ENCODE measurements at places on chromosomes 11 and 22. TPM values are rescaled to one million over a fixed set of nuclear protein-coding genes. Genes with fewer than 3 reads are reported as not detected.

Gene TRIM6
- 2.1 TPM for total RNA-seq

Gene VWCE
- total RNA-seq: 4.1 TPM

Gene CADM1
- total RNA-seq: 30.0 TPM

Gene BRSK2
- total RNA-seq: 1.8 TPM

Gene ARHGEF17
- 113 TPM for total RNA-seq

GRCh38 chr22:33811686-33812085, 108.6 kb downstream of the LARGE1 start:
- H3K27ac ChIP-seq: peak overlapping the region; percentile 4
- no peak overlapping the region for H3K4me3 ChIP-seq
- peaks cover 19% of the 10 kb centered on the region for H3K4me1 ChIP-seq

- H3K4me3 ChIP-seq: no peak overlapping the region
- H3K27ac ChIP-seq: no peak overlapping the region
- no peak for DNase-seq
- H3K36me3 ChIP-seq: no peaks in the 10 kb centered on the region
- H3K4me1 ChIP-seq: peaks cover 25% of the 10 kb centered on the region
Measured at GRCh38 chr11:77505956-77506355, 32.1 kb upstream of the PAK1 start.

DNA sequence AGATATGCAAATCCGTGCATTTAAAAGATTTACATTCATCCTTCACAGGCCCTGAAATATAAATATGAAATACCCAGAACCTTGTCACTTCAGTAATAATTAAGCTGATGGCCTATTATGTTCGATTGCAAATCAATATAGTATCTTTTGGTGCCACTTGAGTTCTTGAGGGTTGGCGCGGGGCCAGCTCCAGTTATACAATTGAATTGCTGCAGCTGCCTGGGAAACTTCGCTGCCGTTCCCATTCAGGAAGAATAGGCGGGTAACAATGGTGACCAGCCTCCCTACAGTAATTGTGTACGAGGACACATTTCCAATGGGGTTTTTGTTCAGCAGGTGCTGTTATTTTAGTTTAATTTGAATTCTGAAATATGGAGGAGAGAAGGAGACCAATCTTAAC, 451.2 kb downstream of the INSC start:
- H3K27me3 ChIP-seq: peaks cover 7% of the 10 kb centered on the region
- no peak overlapping the region for H3K27ac ChIP-seq
- no peak for DNase-seq
- H3K36me3 ChIP-seq: no peaks in the 10 kb centered on the region
- H3K4me3 ChIP-seq: no peak overlapping the region

DNA sequence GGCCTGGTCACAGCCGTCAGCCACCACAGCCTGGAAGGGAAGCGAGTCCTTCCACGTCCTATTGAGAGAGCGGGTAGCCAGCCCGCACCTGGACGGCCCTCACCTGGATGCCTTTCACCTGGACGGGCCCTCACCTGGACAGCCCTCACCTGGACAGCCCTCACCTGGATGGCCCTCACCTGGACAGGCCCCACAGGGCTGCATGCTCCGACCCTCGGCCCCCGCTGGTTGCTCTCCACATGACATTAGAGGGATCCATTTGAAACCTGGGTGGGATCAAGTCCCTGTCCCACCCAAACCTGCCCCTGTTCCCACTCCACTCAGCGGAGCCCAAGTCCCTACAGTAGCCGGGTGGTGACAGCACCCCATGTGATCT, 3.7 kb downstream of the C1QTNF6 start:
- H3K4me3 ChIP-seq: no peak overlapping the region
- peaks cover 2% of the 10 kb centered on the region for H3K36me3 ChIP-seq
- H3K4me1 ChIP-seq: peaks cover 26% of the 10 kb centered on the region
- DNase-seq: peak; percentile 88
- no peaks in the 10 kb centered on the region for H3K27me3 ChIP-seq

DNA sequence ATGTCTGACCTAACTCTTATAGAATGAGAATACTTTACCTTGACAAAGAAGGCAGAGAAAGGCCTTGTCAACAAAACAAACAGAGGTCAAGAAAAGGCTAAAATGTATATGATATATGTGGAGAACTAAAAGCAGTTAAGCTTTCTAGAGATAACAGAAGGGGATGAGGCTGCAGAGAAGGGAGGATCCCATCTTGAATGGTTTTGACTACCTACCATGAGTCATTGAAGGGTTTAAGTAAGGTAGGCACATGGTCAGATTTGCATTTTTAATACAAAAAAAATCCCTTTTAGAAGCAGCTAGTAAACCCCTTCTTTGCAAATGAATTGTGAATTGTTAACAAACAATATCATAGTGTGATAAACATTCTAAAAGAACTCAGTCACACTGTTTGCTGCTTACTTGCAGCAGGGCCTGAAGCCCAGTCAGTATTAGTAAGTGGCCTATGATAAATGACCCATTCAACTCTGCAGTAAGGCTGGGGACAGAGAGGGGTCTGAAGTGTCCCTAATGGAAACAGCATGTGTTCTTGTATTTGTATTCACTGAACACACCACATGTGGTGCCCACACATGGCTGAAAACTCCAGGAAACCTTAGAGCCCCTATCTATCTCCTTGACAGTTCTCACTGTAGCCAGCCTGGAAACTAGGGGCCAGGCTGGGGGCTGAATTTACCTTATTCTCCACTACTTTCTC, 328.8 kb upstream of the PITPNB start:
- no peak overlapping the region for H3K4me3 ChIP-seq
- no peaks in the 10 kb centered on the region for H3K36me3 ChIP-seq
- no peaks in the 10 kb centered on the region for H3K27me3 ChIP-seq

- no peaks in the 10 kb centered on the region for H3K36me3 ChIP-seq
- H3K27me3 ChIP-seq: no peaks in the 10 kb centered on the region
- DNase-seq: no peak
- no peaks in the 10 kb centered on the region for H3K4me1 ChIP-seq
Measured at GRCh38 chr11:133285359-133285758, 246.9 kb downstream of the OPCML start.

GRCh38 chr22:39092111-39092862, 4.8 kb upstream of the APOBEC3H start:
- peaks cover 4% of the 10 kb centered on the region for H3K4me1 ChIP-seq
- no peak overlapping the region for H3K4me3 ChIP-seq
- H3K27me3 ChIP-seq: peaks cover 15% of the 10 kb centered on the region
- no peak overlapping the region for H3K27ac ChIP-seq
- no peak for DNase-seq

DNA sequence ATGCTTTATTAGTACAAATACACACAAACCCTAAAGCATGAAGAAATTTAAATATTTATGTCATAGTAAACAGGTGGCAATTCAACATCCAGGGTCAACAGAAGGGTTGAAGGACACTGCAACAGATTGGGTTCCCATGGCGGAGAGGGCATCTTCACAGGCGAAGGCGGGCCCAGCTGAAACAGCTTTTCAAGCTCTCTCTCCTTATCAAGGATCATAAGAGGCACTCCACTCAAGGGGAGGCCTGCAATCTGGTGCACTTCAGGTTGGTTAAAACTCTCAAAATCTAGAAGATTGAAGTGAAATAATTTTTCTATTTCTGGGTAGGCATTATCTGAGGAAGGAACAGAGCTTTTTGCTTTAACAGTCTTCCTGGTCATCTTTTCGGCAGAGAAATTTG, 16.8 kb upstream of the SLC22A8 start:
- no peak for DNase-seq
- H3K36me3 ChIP-seq: peaks cover 2% of the 10 kb centered on the region
- H3K27ac ChIP-seq: no peak overlapping the region
- no peaks in the 10 kb centered on the region for H3K4me1 ChIP-seq
- H3K4me3 ChIP-seq: no peak overlapping the region
- peaks cover 59% of the 10 kb centered on the region for H3K27me3 ChIP-seq

DNA sequence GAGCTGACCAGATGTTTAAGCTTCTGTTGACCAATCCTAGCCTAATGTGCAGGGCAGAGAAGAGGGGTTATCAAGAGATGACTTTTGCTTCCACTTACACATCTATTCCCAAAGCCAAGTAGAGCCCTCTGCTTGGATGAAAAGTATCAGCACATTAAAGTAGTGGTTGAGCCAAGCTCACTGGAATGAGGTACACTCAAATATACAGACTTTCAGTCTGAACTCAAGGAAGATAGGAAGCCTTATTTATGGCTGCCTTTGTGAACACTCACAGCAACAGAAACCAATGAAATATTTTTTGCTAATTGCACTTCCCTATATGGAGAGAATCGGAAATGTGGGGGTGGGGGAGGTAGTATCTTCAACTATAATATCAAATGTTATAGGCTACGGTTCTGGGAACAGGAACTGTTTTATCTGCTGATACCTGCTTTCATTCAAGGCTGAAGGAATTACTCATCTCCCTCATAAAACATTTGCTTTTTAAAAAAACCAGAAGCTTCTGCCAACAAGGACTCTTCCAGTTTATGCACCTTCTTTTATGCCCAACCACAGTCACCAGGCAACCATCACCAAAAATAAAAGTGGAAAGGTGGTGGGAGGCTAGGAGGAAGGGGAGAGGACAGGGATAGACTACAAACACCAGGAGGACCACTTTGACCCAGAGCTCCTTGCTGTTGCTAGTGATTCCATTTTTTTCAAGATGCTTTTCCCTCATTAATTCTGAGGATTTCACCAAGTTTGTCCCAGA, 91.2 kb downstream of the CLPB start:
- no peaks in the 10 kb centered on the region for H3K27me3 ChIP-seq
- DNase-seq: no peak
- no peaks in the 10 kb centered on the region for H3K4me1 ChIP-seq
- H3K4me3 ChIP-seq: no peak overlapping the region
- H3K36me3 ChIP-seq: peaks cover 7% of the 10 kb centered on the region

- no peaks in the 10 kb centered on the region for H3K36me3 ChIP-seq
- H3K4me3 ChIP-seq: no peak overlapping the region
- H3K27me3 ChIP-seq: no peaks in the 10 kb centered on the region
- DNase-seq: no peak
- no peak overlapping the region for H3K27ac ChIP-seq
- H3K4me1 ChIP-seq: no peaks in the 10 kb centered on the region
Measured at GRCh38 chr11:107969219-107969618, 39.5 kb upstream of the CUL5 start.

GRCh38 chr11:126718276-126718675, 282.3 kb downstream of the KIRREL3 start:
- DNase-seq: no peak
- H3K36me3 ChIP-seq: no peaks in the 10 kb centered on the region
- H3K27me3 ChIP-seq: peaks cover 10% of the 10 kb centered on the region
- no peak overlapping the region for H3K4me3 ChIP-seq
- peaks cover 11% of the 10 kb centered on the region for H3K4me1 ChIP-seq

GRCh38 chr11:132944569-132944944, 587.7 kb downstream of the OPCML start:
- peak overlapping the region; percentile 56 for H3K4me3 ChIP-seq
- H3K36me3 ChIP-seq: no peaks in the 10 kb centered on the region
- no peak overlapping the region for H3K27ac ChIP-seq
- DNase-seq: no peak

DNA sequence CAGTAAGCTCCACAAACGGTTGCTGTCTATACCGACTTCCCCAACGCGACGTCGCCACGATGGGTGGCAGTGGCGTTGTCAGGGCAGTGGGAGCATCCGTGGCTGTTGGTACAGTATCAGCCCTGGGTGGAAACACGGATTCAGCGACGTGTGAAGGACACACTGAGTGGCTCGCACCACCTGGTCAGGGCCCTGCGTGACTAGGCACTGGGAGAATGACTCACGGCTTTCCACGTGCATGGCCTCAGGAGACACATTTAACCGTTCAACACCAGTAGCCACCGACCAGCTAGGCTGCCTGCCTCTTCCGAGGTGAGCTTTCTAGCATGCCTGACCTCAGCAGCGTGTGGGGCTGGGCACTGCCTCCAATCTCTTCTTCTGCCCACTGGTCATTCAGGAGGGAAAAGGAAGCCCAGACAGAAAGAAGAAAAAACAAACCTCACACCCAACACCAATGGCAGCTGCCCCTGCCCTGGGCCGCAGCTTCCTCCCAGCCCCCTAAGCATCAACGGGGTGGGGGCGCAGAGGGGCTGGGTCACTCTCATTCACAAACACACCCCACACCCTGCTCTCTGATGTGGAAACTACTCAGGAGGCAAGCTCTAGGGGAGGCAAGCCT, 59.0 kb downstream of the MYH9 start:
- DNase-seq: no peak
- H3K27ac ChIP-seq: peak overlapping the region; percentile 98
- peaks cover 55% of the 10 kb centered on the region for H3K36me3 ChIP-seq
- peaks cover 100% of the 10 kb centered on the region for H3K4me1 ChIP-seq
- no peaks in the 10 kb centered on the region for H3K27me3 ChIP-seq
- peak overlapping the region; percentile 63 for H3K4me3 ChIP-seq

DNA sequence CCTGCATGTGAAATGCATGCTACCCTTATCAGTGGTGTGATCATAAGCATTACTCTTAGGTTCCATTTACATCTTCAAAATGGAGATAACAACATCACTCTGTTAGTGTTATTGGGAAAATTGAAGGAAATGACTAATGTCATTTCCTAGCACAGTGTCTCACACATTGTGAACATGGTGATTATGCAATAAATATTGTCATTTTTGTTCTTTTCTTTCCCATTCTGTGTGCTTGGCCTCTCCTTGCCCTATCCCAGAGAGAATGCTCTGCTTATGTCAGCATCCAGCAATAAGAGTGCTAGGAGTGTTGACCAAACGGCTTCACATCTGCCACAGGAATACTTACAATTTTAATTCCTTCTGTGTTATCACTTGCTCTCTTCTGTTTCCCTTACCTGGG, 1024.1 kb upstream of the CCDC90B start:
- no peaks in the 10 kb centered on the region for H3K4me1 ChIP-seq
- no peaks in the 10 kb centered on the region for H3K36me3 ChIP-seq
- H3K27me3 ChIP-seq: no peaks in the 10 kb centered on the region
- no peak for DNase-seq
- H3K4me3 ChIP-seq: no peak overlapping the region
- H3K27ac ChIP-seq: no peak overlapping the region

- no peaks in the 10 kb centered on the region for H3K27me3 ChIP-seq
- no peak for DNase-seq
- H3K4me3 ChIP-seq: no peak overlapping the region
- peaks cover 74% of the 10 kb centered on the region for H3K4me1 ChIP-seq
Measured at GRCh38 chr22:50298266-50298637, 9.2 kb downstream of the PLXNB2 start.

GRCh38 chr11:73520353-73521061, 77.4 kb downstream of the FAM168A start:
- H3K36me3 ChIP-seq: no peaks in the 10 kb centered on the region
- H3K4me3 ChIP-seq: no peak overlapping the region
- H3K4me1 ChIP-seq: peaks cover 17% of the 10 kb centered on the region
- H3K27me3 ChIP-seq: no peaks in the 10 kb centered on the region
- no peak overlapping the region for H3K27ac ChIP-seq

- H3K4me1 ChIP-seq: peaks cover 28% of the 10 kb centered on the region
- H3K27ac ChIP-seq: peak overlapping the region; percentile 25
- H3K4me3 ChIP-seq: no peak overlapping the region
- DNase-seq: no peak
Measured at GRCh38 chr11:74357449-74357848, 40.8 kb downstream of the PGM2L1 start.

GRCh38 chr22:47850644-47851151, 1088.2 kb downstream of the TBC1D22A start:
- no peaks in the 10 kb centered on the region for H3K36me3 ChIP-seq
- H3K4me1 ChIP-seq: peaks cover 32% of the 10 kb centered on the region
- peak overlapping the region; percentile 19 for H3K4me3 ChIP-seq
- DNase-seq: no peak
- H3K27ac ChIP-seq: peak overlapping the region; percentile 52

GRCh38 chr11:87743007-87743406, 432.2 kb downstream of the RAB38 start:
- no peaks in the 10 kb centered on the region for H3K36me3 ChIP-seq
- H3K27ac ChIP-seq: no peak overlapping the region
- H3K27me3 ChIP-seq: peaks cover 11% of the 10 kb centered on the region
- no peaks in the 10 kb centered on the region for H3K4me1 ChIP-seq

Measured in chondrocyte (in vitro differentiated cells).